ENCODE measurements at places on chromosomes 16 and 17. TPM values are rescaled to one million over a fixed set of nuclear protein-coding genes. Genes with fewer than 3 reads are reported as not detected.

The ALOX12 gene
- total RNA-seq, result not detected

The SLC6A4 gene
- not detected for total RNA-seq

The CA7 gene
- 7.3 TPM for total RNA-seq

The NKD1 gene
- total RNA-seq, result 11.2 TPM

The NPIPA5 gene
- 63.4 TPM for total RNA-seq

The CTF1 gene
- total RNA-seq, result 2.0 TPM

The TXNDC17 gene
- 18.4 TPM for total RNA-seq

The CSNK2A2 gene
- 49.6 TPM for total RNA-seq

The ANKRD40CL gene
- not detected for total RNA-seq

The CHST4 gene
- total RNA-seq, result not detected

The PRR35 gene
- total RNA-seq, result 0.38 TPM

The MAPT gene
- total RNA-seq, result 446 TPM

The CACNA1G gene
- 18.6 TPM for total RNA-seq

The BCO1 gene
- total RNA-seq, result 2.3 TPM
